Mucosa of descending colon (tissue), 3 donors: ENCODE measurements at places on chromosomes 4 and X. TPM values are rescaled to one million over a fixed set of nuclear protein-coding genes. Genes with fewer than 3 reads are reported as not detected.

- no peak for DNase-seq
These were observed 30.9 kb downstream of the AR start for GRCh38 chrX:67574696-67575095.

GRCh38 chr4:23422878-23423277 is 467.0 kb downstream of the PPARGC1A start:
- DNase-seq: no peak

DNA sequence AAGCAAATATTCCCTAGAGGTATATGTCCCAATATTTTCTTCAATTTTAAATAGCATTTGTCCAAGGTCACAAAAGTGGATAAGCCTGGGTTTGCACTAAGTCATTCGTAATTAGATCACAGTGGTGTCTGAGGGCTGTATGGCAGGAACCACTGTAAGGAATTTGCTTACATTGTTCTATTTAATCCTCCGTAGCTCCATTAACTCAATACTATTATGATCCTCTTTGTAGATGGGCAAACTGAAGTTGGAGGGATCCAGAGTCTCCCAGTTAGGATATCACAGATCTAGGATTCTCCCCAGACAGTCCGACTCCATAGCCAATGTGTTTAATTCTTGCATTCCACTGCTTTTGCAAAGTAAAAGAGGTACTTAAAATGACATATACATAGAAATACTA is 242.7 kb upstream of the DCAF8L1 start:
- no peak for DNase-seq

- DNase-seq: no peak
These were observed 280.0 kb downstream of the ANKRD50 start for GRCh38 chr4:124432500-124432899.

GRCh38 chr4:47367761-47368160 is 95.7 kb downstream of the COMMD8 start:
- DNase-seq: no peak

GRCh38 chr4:28723371-28723770 is 1862.7 kb downstream of the STIM2 start:
- no peak for DNase-seq

DNA sequence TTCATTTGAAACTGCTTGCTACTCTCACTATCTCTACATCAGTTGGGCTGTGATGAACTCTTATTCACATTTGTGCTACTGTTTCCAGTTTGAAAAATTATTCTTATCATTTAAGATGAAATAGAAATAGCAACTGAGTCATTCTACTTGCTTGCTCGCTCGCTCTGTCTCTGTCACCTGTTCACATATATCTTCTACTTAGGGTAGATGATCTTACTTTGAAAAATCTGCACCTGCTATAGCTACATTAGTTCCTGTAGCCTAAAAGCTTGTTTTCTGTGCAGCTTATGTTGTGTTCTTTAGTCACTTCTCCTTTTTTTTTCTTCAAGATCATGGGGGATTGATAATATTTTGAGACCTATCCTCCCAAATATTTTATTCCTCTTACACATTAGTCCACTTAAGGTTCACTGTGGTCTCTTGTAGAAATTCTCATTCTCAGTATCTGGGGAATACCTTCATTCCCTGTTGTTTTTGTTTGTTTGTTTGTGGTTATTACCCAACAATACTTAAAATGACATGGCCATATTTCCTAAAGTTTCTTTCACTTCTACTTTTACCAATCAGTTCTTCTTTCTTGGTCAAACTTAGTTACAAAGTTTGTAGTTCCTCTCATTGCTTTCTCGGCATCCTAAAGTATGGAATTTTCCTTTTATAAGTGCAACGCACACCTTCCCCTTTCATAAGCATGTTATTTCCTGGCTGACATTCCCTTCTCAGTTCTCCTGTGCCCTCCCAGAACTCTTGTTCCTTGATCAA is 36.5 kb downstream of the CLCN5 start:
- DNase-seq: no peak

GRCh38 chrX:106331606-106332005 is 163.5 kb downstream of the PWWP3B start:
- DNase-seq: no peak

DNA sequence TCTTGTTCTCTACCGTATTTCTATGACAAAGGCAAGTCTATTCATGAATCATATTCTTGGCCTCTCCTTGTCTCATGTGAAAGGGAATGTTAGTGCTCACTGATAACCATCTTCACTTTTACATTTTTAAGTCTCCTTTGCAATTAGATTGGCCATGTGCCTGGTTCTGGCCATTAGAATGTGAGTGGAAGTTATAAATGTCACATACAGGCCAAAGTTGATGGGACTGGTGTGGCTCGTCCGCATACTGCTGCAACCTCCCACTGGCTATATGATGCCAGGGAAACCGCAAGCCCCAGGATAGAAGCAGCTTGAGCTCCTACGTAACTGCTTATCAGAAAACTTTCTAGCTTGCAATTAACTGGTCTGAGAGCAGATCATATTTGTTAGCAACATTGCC is 86.1 kb downstream of the MAGEC1 start:
- no peak for DNase-seq

DNA sequence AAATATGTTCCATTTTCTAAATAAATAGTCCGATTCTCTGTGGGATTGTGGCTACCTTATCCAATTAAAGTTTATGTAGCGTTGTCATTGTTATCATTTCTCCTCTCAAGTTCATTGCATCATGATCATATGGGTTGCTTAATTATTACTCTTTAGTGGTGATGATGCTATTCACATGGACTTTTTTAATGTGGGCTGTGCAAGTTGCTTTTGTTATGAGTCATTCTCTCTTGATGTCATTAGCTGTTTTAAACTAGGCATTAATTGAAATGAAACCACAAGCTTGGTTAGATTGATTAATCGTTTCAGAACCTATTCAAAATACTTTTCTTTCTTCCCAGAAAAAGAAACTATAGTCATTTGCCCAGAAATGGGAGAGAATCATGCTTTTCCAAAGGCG is 38.2 kb downstream of the NHS start:
- DNase-seq: no peak

- no peak for DNase-seq
These were observed 1180.9 kb upstream of the ADGRL3 start for GRCh38 chr4:60019180-60019579.

The SMC1A gene
- total RNA-seq: 72.8 TPM

The CENPVL2 gene
- not detected for total RNA-seq

The P2RY4 gene
- 1.3 TPM for total RNA-seq

The NEUROG2 gene
- not detected for total RNA-seq

The RBM46 gene
- not detected for total RNA-seq

The F9 gene
- not detected for total RNA-seq

The LRCH2 gene
- total RNA-seq: 1.9 TPM
